ENCODE measurements at places on chromosomes 5 and 9.

GRCh38 chr9:78775211-78775610, 478.3 kb downstream of the PSAT1 start:
- no peak for DNase-seq

DNA sequence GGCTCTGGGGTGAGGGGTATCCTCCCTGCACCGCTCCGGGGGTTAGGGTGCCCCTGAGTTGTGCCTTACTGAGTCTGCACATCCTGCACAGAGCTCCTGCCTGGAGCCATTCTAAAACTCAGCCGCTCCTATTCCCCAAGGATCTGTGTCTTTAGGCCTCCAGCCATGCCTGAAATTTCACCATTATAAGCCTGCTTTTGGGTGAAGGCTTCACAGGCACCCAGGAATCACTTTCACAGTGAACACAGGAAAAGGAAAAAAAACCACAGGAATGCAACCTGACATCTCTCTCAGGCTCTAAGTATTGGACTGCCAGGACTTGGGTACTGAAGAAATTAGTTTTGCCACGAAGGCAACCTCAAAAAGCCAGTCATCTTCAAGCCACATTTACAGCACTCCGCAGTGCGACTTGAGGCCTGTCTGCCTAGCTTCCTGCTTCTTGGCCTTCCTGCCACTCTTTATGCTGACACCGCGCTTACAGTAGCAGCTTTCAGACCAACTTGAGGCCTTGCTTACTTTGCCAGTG, 30.9 kb downstream of the GALNT10 start:
- peak; percentile 28 for DNase-seq

DNA sequence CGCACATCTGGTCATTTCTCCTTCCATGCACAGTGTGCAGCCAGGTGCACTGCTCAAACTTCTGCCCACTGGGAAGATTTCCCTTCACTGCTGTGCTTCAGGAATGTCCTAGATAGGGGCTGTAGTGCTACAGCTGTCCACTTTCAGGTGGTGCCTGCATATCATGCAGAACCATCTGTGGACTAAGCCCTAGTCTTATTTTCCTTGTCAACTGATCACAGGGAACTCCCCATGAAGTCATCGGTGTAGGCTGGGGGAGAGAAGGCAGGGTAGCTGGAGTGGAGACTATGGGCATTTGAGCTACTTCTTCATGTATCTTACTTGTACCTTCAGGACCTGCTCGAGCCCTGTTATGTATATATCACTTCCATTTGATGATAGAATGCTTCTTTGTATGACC, 150.9 kb upstream of the PLCXD3 start:
- no peak for DNase-seq

GRCh38 chr9:129484352-129485000, 136.4 kb downstream of the C9orf50 start:
- DNase-seq: no peak

DNA sequence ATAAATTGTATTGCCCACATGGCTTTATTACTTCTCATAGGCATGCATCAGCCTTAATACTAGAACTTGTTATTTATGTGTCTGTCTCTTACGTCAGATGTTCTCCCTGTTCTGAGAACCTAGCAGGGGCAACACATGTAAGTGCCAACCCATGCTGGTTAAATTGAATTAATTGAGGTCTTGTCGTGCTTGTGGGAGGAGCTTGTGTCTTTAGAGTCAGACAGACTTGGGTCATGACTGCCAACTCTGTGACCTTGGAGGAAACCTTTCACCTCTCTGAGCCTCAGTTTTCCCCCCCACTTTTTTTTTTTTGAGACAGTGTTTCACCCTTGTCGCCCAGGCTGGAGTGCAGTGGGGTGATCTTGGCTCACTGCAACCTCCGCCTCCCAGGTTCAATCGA, 2.2 kb upstream of the MEGF9 start:
- no peak for DNase-seq

GRCh38 chr5:32047056-32047455, 127.1 kb downstream of the GOLPH3 start:
- no peak for DNase-seq

DNA sequence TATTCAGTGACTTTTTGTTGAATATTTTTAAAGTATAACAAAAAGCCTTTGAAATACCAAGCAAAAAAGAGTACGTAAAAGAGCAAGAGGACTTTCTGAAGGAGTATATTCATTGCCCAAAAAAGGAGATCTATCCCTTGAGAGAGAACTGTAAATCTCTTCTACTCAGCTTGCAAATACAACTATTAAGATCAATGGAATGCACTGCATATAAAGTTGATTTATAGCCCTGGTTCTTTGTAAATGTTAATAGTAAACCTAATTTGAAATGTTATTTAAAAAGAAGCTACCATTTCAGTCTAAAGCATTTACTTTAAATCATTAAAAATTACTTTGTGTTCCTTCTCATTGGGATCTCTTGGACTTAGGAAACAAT, 168.1 kb downstream of the PDE4D start:
- DNase-seq: no peak

- no peak for DNase-seq
These were observed 116.2 kb downstream of the PRELID2 start for GRCh38 chr5:145718956-145719355.

GRCh38 chr5:97075649-97076048, 66.8 kb downstream of the LIX1 start:
- DNase-seq: no peak

DNA sequence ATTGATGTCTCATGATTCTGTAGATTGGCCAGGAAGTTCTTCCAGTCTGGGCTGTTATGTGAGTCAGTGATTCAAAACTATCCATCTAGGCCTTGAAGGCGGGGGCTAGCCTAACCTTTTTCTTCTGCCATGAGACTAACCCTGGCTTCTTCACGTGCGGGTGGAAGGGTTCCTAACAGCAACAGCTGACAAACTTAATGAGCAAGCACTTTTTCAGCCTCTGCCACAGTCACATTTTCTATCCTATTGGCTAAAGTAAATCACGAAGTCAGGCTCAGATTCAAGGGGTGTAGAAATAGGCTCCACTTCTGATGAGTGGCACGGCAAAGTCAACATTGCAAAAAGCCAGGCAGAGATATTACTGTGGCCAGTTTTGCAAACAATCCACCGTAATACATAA, 68.4 kb downstream of the STK32A start:
- no peak for DNase-seq

DNA sequence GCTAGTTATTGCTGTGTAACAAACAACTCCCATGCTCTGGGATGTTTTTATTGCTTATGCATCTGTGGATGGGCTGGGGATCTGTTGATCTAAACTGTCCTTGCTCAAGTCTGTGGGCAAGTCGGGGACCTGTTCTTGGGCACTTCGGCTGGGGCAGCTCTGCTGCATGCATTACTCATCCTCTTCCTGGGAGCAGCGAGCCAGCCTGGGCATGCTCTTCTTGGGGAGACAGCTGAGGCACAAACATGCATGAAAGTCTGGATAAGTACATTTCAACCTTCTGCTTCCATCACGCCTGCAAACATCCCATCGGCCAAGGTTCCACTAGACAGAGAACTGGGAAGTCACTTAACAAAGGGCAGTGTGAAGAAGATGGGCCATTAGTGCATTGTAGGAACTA, 66.3 kb downstream of the ANKRD33B start:
- no peak for DNase-seq

DNA sequence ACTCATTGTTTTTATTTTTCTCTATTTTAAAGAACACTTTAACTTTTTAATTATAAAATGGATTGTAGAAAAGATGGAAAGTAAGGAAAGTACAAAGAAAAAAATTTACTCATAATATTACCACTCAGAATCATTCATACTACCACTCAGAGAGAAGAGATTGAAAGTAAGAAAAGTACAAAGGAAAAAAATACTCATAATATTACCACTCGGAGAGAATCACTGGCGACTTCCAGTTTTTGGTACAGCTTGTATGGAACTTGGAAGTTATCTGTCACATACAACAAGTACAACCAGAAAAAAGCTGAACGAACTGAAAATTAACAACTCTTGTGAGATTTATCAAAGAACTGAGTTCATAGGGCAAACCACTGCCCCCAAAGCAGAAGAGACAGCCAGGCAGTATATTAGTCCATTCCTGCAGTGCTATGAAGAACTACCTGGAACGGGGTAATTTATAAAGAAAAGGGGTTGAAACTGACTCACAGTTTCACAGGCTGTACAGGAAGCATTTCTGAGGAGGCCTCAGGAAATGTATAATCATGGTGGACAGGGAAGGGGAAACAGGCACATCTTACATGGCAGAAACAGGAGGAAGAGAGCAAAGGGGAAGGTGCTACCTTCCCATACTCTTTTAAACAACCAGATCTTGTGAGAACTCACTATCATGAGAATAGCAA, 183.9 kb downstream of the SMARCA2 start:
- no peak for DNase-seq

DNA sequence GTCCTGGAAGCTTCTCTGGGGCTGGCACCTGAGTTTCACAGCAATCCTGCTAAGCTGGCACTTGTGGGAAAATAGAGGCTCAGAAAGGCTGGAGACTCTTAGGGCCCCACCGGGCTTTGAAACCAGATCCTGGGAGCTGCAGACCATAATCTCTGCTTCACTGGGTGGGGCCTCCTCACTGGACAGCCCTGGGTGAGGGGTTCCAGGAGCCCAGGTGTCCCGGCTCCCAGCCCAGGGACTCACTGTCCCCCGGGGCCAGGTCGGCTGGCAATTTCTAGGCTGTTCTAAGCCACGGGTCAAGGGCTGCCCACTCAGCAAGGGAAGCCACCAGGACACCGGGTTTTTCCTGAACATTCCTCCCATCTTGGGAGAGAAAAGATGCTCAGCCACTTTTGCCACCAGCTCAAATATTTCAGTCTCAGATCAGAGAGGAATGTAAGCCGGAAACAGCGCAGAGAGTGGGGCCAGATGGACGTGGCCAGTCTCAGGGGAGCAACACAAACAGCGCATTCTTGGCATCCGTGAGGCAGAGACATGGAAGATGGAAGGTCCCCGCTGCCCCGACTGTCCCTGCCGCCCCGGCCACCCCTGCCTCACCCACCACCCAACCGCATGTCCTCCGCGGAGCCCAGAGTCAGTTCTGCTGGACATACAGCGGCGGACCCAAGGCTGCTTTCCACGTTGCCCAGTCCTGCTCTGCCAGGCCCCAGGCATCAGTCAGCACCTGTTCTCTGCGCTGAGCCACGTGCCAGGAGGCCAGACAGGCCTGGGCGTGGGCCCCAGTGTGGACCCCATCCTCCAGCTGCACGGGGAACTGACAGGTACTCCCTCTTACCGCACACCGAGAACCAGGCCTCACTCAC, 72.6 kb downstream of the VAV2 start:
- no peak for DNase-seq

DNA sequence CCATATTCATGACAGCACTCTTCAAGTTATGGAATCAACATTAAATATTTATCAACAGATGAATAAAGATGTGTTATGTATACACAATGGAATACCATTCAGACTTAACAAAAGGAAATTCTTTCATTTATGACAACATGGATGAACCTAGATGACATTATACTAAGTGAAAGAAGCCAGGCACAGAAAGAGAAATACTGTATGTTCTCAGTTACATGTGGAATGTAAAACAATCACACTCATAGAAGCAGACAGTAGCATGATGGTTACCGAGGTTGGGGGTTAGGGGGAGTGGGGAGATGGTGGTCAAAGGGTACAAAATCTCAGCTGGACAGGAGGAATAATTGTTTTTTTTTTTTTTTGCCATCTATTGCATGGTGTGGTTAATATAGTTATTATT, 431.9 kb downstream of the DMAC1 start:
- DNase-seq: no peak

DNA sequence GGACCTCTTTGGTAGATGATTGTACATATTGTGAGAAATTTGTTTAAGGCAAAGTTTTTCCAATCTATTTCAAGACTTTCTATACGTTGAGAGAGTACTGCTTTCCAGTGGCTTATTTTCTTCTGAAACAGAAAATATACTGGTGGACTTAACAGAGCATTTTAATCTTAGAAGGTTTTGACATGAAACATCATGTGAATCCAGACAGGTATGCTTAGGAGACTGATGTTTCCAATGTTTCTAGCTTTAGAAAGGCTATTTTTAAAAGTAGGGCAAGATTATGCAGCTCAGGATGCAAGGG, 71.0 kb downstream of the PIK3R1 start:
- no peak for DNase-seq

- no peak for DNase-seq
These were observed 43.5 kb downstream of the SH3PXD2B start for GRCh38 chr5:172410662-172411483.

- no peak for DNase-seq
These were observed 75.1 kb upstream of the FAM120A start for GRCh38 chr9:93376411-93376810.

DNA sequence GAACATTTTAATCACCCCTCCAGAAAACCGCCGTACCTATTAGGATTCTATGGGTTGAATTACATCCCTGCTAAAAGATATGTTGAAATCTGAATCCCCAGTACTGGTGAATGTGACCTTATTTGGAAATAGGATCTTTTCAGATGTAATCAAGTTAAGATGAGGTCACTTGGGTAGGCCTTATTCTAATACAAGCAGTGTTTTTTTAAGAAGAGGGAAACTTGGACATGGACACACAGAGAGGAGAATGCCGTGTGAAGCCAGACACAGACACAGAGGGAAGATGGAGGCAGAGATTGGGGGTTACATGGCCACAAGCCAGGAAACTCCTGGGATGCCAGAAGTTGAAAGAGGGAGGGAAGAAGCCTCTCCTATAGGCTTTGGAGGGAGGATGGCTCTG, 183.5 kb downstream of the GNA14 start:
- no peak for DNase-seq

GRCh38 chr9:21690561-21690960, 111.9 kb upstream of the MTAP start:
- DNase-seq: no peak

DNA sequence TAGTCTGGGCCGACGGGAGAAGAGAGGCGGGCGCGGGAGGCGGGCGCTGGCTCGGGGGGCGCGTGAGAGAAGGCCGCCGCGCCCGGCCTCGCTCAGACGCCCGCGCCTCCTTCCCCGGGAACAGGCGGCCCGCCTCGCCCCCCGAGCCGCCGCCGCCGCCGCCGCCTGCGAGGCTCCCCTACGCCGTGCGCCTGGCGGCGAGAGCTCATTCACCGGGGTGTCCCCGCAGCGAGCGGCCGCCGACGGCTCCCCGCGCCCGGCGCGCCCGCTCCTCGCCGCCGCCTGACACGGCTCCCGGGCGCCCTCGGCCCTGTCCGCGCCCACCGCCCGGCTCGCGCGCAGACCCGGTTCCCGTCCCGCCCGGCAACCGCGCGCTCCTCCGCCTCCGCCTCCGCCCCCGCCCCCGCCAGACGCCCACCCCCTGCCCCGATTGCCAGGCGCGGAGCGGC, at the start of gene GNAQ:
Gene GNAQ, minus strand, starts transcription at position 368 of the 449 bp plus-strand sequence. CDS start 576 bp downstream, outside the sequence.
- DNase-seq: no peak

- peak; percentile 17 for DNase-seq
These were observed 24.0 kb downstream of the HNRNPK start for GRCh38 chr9:83956086-83956435.

- no peak for DNase-seq
These were observed 65.8 kb upstream of the BRINP1 start for GRCh38 chr9:119435076-119435475.

Data from stimulated activated CD4-positive, alpha-beta T cell treated with anti-CD3 and anti-CD28 coated beads, Interleukin-12 subunit alpha, Interleukin-12 subunit beta, amount 100 ng/mL, for 24 hours (primary cell).